ENCODE measurements at places on chromosomes 3 and 15.

GRCh38 chr15:47485419-47485818, 231.9 kb upstream of the SEMA6D start:
- no peak for DNase-seq

DNA sequence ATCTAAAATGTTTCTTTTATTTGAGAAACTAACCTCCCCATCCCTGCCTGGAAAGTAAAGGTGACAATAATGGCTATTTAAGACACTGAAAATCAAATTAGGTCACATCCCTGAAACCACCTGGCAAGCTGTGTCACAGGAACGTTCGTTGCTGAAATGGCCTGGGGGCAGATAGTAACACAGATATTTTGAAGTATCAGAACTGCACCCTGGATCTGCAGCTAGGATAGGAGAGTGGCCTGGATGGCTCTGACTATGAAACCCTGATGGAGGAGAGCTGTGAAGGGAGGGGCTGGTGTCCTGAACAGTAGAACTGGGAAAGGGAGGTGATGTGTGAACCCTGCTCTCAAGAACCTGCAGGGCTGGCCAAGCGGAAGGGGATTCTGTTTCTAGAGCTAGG, 648.3 kb upstream of the CFAP20DC start:
- DNase-seq = no peak

GRCh38 chr3:107269136-107269535, 108.1 kb upstream of the CCDC54 start:
- DNase-seq = no peak

DNA sequence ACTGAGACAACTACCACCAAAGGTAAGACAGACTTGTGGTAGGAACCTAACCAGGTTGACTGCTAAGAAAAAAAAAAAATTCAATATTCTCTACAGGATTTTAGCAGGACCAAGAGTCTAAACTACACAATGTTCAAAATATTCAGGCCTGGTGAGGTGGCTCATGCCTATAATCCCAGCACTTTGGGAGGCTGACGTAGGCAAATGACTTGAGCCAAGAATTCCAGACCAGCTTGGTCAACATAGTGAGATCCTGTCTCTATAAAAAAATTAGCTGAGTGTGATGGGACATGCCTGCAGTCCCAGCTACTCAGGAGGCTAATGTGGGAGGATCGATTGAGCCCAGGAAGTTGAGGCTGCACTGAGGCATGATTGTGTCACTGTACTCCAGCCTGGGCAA, 341.6 kb upstream of the WNT5A start:
- DNase-seq = no peak

- DNase-seq = no peak
Observed at GRCh38 chr15:47678040-47678439, 39.3 kb upstream of the SEMA6D start.

DNA sequence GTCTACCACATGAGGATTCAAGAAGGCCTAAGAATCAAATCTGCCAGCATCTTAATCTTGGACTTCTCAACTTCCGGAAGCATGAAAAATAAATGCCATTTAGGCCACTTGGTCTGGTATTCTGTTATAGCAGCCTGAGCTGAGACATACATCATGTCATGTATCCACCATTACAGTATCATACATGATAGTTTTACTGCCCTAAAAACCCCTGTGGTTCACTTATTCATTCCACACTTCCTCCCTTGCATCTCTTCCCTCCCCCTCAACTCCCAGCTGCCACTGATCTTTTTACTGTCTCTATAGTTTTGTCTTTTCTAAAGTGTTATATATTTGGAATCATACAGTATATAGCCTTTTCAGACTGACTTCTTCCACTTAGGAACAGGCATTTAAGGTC, 161.8 kb downstream of the SNRK start:
- DNase-seq = no peak

Data from iPS DF 6.9 (cell line).